Activated T-helper 9 cell treated with anti-CD3 and anti-CD28 coated beads, Interleukin-2, amount 50 U/mL, for 16 hours (primary cell): ENCODE measurements at places on chromosomes 5 and 9.
A peak's percentile ranks its signal among the peaks of the same experiment; 100 is the strongest.

- DNase-seq = no peak
Observed at GRCh38 chr5:64165500-64166200, at the start of gene RNF180. Gene RNF180 (plus strand): TSS chr5:64165843. CDS start chr5:64200808, 34,965 bp downstream.

- no peak for DNase-seq
Observed at GRCh38 chr5:170920196-170920595, 58.4 kb downstream of the RANBP17 start.

- no peak for DNase-seq
Observed at GRCh38 chr9:129910628-129911567, 75.6 kb downstream of the USP20 start.

GRCh38 chr9:2158111-2158610 is 143.0 kb downstream of the SMARCA2 start:
- peak; percentile 10 for DNase-seq

DNA sequence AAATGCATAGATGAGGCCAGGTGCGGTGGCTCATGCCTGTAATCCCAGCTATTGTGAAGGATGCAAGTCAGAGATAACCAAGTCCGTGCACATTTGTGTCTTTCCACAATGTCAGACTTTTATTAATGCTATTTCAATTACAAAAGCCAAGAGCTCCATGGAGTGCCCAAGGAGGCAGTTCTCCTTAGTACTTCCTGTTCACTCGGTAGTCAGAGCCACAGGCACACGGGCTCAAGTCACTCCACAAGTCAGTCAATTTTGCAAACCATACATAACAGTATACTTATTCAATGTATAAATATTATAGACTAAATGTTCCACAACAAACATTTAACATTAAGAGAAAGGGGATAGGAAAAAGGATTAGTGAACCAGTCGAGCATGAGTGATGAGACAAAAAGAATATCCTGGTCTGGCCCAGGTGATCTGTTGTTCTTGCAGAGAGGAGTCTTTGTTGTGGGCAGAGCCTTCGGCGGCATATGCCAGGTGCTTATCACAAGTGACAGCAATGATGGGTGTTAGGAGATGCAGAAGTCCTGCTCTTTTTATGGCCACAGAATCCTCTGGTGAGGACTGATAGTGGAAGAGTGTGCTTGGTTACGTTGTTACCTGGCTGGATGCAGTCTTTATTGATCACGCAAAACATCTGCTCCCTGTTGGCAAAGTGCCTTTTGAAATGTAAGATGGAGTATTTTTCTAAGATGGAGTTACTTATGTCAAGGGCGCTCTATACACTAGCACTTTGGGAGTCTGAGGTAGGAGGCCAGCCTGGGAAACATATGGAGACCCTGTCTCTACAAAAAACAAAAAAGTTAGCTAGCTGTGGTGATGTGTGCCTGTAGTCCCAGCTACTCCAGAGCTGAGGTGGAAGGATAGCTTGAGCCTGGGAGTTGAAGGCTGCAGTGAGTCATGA is 167.0 kb upstream of the FBXL17 start:
- no peak for DNase-seq
